ENCODE measurements at places on chromosomes 6 and 20.

DNA sequence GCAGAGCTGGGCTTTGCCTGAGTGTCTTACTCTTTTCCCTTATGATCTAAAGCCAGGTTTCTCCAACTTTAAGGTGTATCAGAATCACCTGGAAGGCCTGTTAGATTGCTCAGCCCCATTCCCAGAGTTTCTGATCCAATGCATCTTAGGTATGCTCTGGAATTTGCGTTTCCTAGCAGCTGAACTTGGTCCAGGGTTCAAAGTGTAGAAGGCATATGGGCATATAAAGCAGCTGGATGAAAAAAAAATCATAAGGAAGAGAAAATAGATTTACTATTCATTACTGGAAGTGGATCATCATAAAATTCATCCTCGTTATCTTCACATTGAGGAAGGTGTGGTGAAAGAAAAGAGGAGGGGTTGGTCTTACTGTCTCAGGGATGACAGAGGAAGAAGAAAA is 56.8 kb upstream of the CDKAL1 start:
- DNase-seq: no peak

DNA sequence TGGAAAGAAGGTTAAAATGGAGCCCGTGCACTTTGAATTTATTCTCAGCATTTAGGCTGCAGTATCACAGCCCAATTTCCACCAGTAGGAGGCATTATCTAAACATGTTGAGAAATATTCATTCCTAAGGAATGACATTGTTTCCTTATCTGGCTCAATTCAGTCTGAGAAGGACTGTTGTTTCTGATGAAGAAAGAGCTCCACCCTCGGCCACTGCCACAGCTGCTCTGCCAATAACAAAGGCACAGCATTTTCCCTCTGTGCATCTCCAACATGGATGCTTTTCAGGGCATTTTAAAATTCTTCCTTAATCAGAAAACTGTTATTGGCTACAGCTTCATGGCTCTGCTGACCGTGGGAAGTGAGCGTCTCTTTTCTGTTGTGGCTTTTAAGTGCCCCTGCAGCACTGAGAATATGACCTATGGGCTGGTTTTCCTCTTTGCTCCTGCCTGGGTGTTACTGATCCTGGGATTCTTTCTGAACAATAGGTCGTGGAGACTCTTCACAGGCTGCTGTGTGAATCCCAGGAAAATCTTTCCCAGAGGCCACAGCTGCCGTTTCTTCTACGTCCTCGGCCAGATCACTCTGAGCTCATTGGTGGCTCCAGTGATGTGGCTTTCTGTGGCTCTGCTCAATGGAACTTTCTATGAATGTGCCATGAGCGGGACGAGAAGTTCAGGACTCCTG is at the start of gene CALHM5:
CALHM5 (plus strand) TSS at position 216 of the 687 bp plus-strand sequence; CDS start at position 274, 58 bp downstream.
- DNase-seq: no peak

DNA sequence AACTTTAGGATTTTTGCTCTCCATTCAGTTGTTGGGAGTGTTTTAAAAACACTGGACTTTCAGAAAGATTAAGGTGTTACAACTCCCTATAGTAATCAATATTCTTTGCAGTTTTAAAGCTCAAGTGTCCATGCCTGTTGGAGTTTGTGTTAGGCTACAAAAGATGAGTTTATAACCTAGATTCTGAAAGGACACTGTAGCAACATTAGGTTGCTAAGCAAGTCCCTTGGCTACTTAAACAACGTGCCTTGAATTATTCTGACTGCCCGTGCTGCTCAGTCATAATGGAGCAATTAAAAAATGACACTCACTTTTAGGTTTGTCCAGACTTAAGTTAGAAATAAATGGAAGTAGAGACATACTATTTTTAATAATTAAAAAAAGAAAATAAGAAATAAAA is 41.0 kb downstream of the KLHL32 start:
- no peak for DNase-seq

DNA sequence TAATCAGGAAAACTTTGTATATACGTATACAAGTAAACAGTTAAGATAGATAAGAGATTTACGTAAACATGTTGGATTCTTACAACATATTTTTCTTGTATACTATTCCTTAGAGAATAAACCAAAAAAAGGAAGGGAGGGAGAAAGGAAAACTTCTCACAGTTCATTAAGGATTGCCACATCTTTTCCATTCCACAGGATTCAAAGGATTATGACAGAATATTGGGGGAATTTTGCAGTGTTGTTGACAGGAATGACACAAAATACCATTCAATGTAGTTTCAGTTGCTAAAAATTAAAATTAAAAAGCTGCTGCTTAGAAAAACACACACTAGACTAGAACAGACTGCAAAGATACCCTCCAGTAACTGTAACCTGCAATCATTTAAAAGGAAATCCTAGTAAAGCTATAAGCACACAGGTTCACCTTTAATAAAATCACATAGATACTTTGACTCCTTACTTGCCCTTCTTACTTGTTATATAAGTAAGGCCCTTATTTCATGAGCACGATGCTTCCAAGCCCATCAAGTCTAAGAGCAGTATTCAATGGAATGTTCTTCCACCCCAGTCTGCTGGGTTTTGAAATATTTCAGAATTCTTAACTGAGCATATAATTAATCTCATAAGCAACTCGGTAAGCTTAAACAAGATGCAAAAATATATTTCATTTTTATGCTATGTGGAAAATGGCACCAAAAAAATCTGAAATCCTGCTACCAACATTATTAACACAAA is 107.8 kb downstream of the SMLR1 start:
- DNase-seq: no peak

DNA sequence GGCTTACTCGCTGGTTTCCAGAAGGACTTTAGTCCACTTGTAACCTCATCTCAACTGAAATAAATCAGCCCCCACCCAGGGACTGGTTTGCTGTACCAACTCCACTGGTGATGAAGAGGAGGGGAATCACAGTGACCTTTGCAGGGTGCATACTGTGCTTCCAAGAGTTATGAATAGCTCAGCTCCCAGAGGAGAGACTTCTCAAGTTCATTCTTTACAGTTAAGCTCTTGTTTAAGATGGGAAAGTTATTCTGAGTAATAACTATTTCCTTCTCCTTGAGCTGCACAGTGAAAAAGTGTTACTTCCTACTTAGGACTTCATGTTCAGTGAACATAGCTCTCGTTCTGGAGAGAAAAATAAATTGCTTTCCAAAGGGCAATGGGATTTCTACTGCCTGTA is 166.5 kb upstream of the ECI2 start:
- DNase-seq: no peak

DNA sequence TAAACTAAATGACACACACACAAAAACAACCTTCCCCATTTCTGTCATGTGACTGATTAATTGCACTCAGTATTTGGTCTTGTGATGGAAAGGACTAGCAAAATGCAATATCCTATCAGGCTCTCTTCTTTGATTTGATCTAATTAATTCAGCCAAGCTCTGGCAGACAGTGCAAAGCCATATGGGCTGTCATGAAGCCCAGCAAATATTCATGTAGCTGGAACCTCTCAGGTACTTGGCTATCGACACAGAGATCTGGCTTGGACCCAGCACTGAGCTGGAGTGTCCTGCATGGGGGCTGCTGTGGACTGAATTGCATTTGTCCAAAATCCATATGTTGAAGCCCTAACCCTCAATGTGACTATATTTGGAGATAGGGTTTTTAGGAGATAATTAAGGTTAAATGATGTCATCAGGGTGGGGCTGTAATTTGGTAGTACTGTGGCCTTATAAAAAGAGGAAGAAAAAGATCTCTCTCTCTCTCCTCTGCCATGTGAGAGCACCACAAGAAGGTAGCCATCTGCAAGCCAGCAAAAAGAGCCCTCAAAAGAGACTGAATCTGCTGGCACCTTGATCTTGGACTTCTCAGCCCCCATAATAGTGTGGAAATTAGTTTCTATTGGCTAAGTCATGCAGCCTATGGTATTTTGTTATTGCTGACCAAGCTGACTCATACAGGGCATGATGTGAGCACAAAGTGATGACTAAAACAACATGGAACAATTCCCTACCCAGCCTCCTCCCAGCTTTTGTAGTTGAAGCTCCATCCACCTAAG is 77.1 kb downstream of the STMND1 start:
- DNase-seq: no peak

DNA sequence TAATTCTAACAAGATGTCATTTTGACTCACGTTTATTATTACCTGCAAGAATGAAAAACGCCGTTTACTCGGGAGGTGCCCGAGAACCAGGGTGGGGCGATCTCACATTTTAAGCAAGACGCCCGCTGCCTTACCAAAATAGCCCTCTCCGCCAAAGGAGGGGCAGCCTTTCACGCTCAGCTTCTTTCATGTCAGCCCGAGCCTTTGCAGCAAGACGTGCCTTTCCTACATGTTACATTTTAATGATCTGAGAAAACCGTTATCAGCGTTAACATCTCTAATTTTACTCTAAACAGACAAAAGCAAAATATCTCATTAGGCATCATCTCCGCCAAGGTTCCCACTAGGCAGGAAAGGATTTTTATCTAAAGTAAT is 2.0 kb downstream of the BACH2 start:
- peak; percentile 68 for DNase-seq

GRCh38 chr6:29870104-29870503 is 42.5 kb downstream of the HLA-G start:
- DNase-seq: no peak

GRCh38 chr20:62507323-62507722 is 31.5 kb upstream of the GATA5 start:
- no peak for DNase-seq

DNA sequence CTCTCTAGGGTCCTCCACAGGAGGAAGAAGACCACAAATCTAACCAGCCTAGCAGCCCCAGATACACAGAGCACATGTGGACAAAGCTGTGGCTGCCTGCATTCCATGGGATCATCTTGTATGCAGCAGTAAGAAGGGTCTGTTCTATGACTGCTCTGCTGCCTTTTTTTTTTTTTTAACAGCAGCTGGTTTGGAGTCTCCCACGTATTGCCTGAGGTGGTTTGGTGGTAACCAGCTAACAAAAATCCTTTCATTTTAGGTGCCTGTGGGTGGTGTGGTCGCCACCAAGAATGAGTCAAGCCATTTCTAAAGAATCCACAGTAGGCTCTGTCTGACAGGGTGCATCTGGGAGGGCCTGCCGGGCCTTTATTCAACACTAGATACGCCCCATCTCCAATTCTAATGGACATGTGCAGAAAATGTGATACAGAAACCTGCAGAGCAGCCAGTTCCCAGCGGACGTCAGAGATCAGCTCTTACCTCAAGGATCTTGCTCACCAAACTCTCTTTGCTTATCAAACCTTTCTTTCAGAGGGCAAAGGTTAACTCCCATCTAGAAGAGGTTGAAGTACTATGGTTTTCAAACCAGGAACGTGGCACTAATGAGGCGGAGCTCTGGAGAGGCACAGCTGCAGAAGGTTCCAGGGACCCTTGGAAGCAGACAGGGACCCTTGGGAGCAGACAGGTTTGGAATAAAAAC is 32.0 kb downstream of the GNAS-AS1 start:
- no peak for DNase-seq

GRCh38 chr20:22346716-22347115 is 237.7 kb downstream of the FOXA2 start:
- no peak for DNase-seq

DNA sequence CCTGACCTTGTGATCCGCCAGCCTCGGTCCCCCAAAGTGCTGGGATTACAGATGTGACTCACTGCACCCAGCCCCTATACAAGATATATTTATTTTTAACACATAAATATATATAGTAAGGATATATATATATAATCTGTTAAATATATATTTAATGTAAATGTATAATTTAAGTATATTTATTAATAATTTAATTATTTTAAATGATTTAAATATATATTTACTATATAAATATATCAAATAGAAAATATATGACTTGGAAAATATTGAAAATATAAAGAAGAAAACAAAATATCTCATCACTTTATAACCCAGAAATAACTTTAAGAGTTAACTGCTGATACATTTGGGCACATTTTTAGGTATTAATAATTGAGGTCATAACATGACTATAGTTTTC is 324.7 kb downstream of the SYNE1 start:
- no peak for DNase-seq

GRCh38 chr6:150016324-150017185 is 8.8 kb downstream of the RAET1L start:
- peak; percentile 68 for DNase-seq

- DNase-seq: no peak
Observed at GRCh38 chr6:18070486-18070885, 52.0 kb downstream of the NHLRC1 start.

GRCh38 chr6:148195511-148195910 is 147.1 kb upstream of the SASH1 start:
- DNase-seq: no peak

DNA sequence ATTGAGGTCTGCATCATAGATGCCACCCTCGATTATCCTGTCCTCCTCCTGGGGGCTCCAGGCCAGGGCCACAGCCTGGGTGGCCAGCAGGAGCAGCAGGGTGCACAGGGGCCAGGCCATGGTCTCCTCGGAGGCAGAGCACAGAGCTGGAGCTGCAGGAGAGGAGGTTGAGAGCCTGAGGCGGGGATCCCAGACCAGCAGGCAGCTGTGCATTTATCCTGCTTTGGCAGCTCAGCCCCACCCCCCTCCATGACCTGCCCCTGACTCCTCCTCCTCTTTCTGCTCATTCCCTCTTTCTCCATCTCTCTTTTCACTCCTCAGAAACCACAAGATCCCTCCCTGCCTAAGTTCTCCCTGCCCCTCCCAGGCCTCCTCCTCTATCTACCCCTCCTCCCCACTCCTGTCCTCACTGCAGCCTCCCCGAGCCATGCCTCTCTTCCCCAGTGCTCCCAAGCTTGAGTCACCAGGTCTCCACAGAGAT is at the start of gene CST2:
CST2 (minus strand) TSS at position 189 of the 481 bp plus-strand sequence; CDS start at position 120, 69 bp downstream.
- no peak for DNase-seq

GRCh38 chr6:133965817-133966360 is 12.9 kb downstream of the TBPL1 start:
- no peak for DNase-seq

DNA sequence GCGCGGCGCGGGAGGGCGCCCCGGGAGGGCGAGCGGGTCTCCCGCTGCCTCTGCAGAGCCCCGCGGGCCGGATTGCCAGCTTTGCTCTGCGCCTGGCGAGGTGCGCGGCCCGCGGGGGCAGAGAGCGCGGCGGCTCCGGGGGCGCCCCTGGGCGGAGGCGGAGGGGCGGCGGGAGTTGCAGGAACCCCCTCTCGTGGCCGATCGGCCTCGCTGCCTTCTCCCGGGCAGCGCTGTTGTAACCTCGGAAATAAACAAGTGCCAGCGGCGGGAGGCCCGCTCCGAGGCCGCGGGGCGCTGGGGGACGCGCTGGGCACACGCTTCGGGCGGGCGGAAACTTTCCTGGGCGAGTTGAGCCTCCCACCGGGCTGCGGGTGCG is 1.2 kb downstream of the CDH4 start:
- DNase-seq: no peak

GRCh38 chr6:89198235-89198634 is 18.9 kb downstream of the GABRR1 start:
- DNase-seq: no peak

GRCh38 chr6:155444120-155444917 is 11.3 kb downstream of the NOX3 start:
- DNase-seq: no peak

GRCh38 chr20:43786885-43787284 is 60.1 kb upstream of the GTSF1L start:
- no peak for DNase-seq

DNA sequence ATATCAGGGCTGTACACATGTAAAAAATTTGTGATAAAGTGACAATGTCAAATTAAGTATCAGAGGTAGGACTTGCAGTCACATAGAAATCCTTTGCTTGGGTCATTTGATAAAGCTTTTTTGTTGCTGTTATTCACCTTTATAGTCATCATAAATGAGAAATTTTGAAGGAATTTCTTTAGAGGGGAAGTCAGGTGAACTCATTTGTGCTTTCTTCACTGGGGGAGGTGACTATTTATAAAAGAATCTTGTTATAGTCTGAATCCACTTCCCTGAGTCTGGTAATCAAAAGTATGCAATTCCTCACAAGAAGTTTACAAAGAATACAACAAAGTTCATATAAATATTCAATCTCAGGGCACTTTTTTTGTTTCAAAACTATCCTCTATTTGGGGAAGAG is 47.7 kb downstream of the FRK start:
- no peak for DNase-seq

Data from CD4-positive, alpha-beta T cell treated with Interleukin-17A for 4 hours (primary cell).